ENCODE measurements at places on chromosomes 2 and 18.

GRCh38 chr2:221792971-221793521 lies 220.9 kb upstream of the EPHA4 start:
- no peak for DNase-seq

GRCh38 chr2:101327863-101328394 lies 19.4 kb upstream of the RNF149 start:
- no peak for DNase-seq

GRCh38 chr2:196808083-196808665 lies 981 bp downstream of the C2orf66 start:
- DNase-seq = no peak

DNA sequence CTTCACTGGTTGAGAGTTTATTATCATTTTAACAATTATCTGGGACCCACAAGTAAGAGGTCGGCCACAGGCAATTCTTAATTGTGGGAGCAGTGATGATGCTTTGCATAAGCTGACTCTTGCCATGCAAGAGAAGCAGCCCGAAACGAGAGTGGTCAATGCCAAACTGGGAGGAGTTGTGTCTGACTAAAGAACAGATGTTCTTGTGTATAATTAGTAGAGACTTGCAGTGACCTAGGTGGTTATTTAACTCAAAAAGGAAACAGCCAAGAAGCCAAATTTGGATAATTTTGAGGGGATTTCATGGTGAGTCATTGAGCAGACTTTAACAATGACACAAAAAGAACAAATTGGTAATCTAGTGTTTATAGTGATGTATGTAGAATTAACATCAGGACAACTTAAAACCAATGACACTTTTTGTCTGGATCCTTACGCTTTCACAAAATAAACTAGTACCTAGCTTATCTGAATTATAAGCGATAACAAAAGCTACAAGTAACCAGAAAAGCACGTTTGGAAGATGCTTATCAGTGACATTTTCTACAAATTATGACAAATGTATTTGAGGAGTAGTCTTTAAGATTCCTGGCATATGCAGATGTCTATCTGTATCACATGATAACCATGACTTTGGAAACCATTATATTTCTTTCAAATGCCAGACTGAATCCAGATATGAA lies 184.7 kb upstream of the DLGAP1 start:
- no peak for DNase-seq

DNA sequence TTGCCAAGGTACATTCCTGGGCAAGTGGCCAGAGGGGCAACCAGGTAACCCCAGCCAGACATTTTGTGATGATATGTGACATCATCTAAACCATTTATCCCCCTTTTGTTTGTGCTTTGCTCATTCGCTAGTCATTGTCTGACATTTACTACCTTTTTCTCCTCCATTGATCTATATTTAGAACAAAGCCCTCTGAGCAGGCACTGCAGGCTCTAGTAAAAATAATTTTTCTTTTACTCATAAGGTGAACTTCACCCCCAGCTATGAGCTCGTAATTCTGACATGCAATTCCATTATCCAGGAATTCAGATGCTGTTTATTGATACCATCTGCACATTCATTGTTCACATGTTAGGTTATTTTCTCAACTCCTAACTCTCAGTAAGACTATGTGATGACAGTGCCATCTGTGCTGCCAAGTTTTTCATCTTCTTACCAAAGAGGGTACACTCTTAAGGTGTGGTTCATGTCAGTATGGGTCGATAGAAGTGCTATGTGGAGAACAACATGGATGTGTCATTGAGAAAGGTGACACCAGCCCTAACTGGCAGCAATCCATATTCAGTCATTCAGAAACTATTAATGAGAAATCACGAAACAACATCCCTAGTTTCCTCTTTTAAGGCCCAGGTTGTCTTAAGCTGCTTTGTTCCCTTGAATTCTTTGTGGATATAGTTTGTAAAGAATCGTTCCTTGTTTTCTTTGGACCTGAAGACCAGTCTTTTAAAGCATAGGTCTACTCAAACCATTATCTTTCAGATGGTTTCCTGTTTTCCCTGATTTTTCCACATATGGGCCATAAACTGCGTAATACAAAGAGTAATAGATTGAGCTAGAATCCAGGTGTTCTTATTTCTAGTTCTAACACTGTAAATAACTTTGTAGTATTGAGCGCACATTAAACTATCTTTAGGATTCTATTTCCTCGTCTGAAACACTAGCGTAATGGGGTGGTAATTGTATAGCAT lies 978.1 kb upstream of the CDH2 start:
- DNase-seq = no peak

DNA sequence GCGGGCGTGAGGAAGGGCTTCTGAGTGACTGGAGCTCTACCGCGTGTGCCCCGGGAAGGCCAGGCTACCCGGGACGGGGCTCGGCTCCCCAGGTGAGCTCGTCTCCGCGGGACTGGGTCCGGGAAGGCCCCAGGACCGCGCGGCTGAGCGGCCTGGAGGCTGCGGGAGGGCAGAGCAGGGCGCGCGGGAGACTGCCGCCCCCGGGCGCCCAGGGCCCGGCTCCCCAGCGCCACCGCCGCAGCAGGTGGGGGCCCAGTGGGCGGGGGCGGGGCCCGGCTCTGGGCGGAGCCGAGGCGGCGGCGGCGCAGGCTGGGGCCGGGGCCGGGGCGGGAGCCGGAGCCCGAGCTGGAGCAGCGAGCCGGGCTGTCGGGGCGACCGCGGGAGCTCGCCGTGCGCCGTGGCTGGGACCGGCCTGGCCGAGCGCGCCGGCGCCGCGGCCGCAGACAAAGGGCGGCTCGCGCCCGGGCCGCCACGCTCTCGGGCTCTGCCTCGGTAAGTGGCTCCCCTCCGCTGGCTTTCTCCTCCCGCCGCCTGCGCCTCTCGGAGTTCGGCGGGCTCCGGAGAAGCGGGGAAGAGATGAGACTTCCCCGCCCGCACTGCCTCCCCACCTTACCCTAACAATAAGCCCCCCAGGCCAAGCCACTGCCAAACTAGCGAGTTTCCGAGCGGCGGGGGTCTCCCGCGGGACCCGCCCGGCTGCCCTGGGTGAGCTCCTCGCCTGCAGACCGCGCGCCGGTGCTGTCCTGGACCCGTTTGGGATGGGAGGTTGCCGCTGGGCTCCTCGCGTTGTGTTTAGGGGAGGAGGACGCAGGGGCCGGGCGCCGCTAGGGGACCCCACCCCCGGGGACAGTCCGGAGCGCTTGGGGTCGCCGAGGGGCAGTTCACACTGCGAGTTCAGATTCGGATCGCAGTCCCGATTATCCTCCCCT lies at the start of gene MAPK4:
MAPK4 (plus strand) TSS at position 336 of the 929 bp plus-strand sequence. CDS start 103,872 bp downstream, outside the sequence.
- DNase-seq = no peak

GRCh38 chr2:68506170-68506569 lies 38.8 kb downstream of the APLF start:
- DNase-seq = no peak

- no peak for DNase-seq
Observed at GRCh38 chr2:171878481-171878993, 15.5 kb downstream of the SLC25A12 start.

DNA sequence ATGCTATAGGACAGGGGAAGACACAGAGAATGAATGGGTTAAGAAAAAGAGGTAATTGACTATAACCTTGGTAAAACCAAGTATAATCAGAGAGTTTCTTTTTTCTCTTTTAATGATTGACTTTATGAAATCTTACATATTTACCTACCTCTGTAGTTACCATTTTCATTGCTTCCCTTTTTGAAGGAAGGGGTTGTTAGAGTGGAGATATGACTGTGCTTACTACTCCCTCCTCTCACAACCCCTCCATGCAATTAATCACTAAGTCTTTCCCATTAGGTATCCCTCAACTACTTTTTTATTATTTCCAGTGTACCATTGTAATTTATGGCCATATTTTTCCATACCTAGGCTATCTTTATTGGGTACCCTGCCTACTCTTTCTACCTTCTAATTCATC lies 71.4 kb downstream of the WDR7 start:
- no peak for DNase-seq

Measured in stimulated activated CD4-positive, alpha-beta T cell treated with anti-CD3 and anti-CD28 coated beads, TNF-alpha, amount 100 ng/mL, for 1 hour (primary cell).